ENCODE measurements at places on chromosomes 5 and 9.
A peak's percentile ranks its signal among the peaks of the same experiment; 100 is the strongest.

DNA sequence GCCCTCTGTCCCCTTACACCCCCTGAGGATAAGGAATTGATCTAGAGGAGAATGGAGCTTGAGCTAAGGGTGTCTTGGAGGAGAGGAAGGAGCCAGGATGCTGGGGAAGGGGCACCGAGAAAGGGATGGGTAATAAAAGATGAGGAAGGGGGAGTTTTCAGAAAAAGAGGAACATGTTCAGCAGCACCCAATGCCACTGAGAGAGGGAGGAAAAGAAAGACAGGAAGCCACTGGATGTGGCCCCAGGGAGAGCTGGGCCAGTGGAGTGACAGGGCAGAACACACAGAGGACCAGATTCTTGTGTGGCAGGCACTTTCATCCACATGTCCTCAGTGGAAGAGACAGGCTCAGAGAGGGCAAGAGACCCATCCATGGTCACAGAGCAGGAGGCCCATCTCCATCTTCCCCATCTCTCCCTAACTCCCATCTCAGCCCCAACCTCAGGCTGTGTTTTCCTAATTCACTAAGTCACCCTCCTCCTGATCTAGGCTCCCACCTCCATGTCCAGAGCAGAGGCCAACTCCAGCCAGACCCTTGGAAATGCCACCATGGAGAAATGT, 7.2 kb downstream of the PFN3 start:
- H3K4me1 ChIP-seq: peaks cover 31% of the 10 kb centered on the region
- no peak overlapping the region for H3K4me3 ChIP-seq

- no peak overlapping the region for H3K4me3 ChIP-seq
- H3K27me3 ChIP-seq: peaks cover 42% of the 10 kb centered on the region
- no peak overlapping the region for H3K27ac ChIP-seq
- peaks cover 21% of the 10 kb centered on the region for H3K4me1 ChIP-seq
- DNase-seq: no peak
These were observed 6.5 kb downstream of the RORB start for GRCh38 chr9:74503666-74504065.

- no peak overlapping the region for H3K27ac ChIP-seq
- no peaks in the 10 kb centered on the region for H3K4me1 ChIP-seq
- no peak overlapping the region for H3K4me3 ChIP-seq
- DNase-seq: no peak
These were observed 21.1 kb downstream of the FAT2 start for GRCh38 chr5:151570058-151570457.

DNA sequence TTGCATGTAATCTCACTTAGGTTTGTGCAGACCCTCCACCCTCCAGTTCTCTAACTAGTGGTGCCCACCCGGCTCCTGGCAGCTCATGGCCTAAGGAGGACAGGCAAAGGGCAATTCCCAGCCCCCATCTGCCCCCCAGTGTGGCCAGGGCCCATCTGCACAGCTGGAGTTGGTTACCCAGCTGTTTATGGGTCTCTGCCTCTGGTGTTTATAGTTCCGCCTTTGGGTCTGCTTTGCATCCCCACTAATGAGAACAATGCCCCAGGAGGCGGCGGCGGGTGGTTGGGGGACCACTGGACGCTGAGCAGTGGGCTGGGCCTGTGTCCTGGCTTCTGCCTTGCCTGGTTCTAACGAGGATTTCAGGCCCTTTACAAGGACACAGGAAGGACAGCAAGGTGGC, 62.4 kb downstream of the NDST1 start:
- no peak for DNase-seq
- no peaks in the 10 kb centered on the region for H3K4me1 ChIP-seq
- no peaks in the 10 kb centered on the region for H3K27me3 ChIP-seq
- no peak overlapping the region for H3K27ac ChIP-seq

- no peak overlapping the region for H3K4me3 ChIP-seq
- no peak overlapping the region for H3K27ac ChIP-seq
- no peaks in the 10 kb centered on the region for H3K27me3 ChIP-seq
- H3K36me3 ChIP-seq: no peaks in the 10 kb centered on the region
- peaks cover 5% of the 10 kb centered on the region for H3K4me1 ChIP-seq
- no peak for DNase-seq
These were observed 96.7 kb downstream of the EDIL3 start for GRCh38 chr5:84287951-84288350.

- H3K36me3 ChIP-seq: no peaks in the 10 kb centered on the region
- no peak overlapping the region for H3K27ac ChIP-seq
- no peak for DNase-seq
- H3K4me3 ChIP-seq: no peak overlapping the region
- H3K27me3 ChIP-seq: no peaks in the 10 kb centered on the region
These were observed 150.3 kb upstream of the SPRY4 start for GRCh38 chr5:142475102-142475513.

DNA sequence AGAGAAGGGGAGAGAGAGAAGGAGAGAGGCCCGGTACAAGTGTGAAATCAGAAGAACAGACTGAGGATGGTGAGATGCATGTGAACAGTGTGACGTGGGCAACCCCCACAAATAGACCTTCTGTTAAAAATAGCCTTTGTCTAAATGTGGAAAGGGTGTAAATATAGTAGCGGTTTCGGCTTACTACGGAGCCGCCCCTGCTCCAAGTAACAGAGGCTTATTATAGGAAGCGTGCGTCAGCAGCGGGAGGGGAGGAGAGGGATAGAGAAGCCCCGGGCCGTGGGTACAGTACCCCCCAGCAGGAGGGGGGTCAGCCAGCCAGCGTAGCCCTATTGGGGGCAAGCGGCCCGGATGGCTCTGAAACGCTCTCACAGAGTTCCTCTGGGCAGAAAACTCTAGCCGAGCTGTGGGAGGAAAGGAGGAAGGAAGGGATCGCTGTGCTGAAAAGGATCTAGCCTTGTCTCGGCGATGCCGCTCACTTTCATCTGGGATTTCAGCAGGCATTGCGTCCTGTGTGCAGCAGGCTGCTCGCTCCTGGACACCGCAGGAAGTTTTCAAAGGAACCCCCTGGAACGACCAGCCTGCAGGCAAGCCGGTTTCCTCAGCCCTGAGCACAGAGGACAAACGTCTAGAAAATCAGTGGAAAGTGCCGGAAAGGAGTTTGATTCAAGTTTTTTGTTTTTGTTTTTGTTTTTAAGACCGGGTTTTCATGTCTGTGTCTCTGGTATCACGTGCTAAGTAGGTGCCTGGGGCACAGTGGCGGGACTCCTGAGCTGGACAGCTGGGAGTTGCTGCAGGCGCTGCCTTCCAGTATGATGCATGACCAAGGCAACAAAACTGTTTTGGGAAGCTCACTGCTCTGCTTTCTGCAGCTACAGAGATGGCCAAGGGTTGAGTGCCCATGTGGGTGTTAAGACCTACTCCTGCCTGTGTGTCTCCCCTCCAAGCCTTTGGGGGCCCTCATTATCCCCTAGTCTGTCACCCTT, 146.6 kb downstream of the SEC61B start:
- H3K4me3 ChIP-seq: peak overlapping the region; percentile 71
- H3K36me3 ChIP-seq: no peaks in the 10 kb centered on the region
- DNase-seq: no peak

DNA sequence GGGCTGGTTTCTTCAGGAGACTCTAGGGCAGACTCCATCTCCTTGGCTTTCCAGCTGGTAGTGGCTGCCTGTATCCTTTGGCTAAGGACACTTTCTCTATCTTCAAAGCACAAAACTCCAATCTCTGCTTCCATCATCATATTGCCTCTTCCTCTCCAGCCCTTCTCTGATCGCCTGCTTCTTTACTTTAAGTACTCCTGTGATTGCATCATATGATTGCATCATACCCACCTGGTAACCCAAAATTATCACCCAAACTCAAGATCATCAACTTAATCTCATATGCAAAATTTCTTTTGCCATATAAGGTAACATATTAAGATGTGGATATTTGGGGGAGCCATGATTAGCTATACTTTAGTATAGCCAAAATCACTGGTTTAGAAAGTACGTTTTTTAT, 1092.6 kb upstream of the CDH6 start:
- no peaks in the 10 kb centered on the region for H3K36me3 ChIP-seq
- no peak for DNase-seq
- no peak overlapping the region for H3K27ac ChIP-seq
- no peak overlapping the region for H3K4me3 ChIP-seq
- H3K27me3 ChIP-seq: no peaks in the 10 kb centered on the region

- no peaks in the 10 kb centered on the region for H3K4me1 ChIP-seq
- H3K36me3 ChIP-seq: no peaks in the 10 kb centered on the region
These were observed 290.7 kb downstream of the PRELID2 start for GRCh38 chr5:145544401-145544800.

GRCh38 chr5:10586555-10586954, 22.7 kb downstream of the ANKRD33B start:
- H3K4me1 ChIP-seq: peaks cover 66% of the 10 kb centered on the region
- peaks cover 29% of the 10 kb centered on the region for H3K36me3 ChIP-seq
- no peak overlapping the region for H3K4me3 ChIP-seq
- H3K27me3 ChIP-seq: peaks cover 14% of the 10 kb centered on the region
- no peak for DNase-seq

GRCh38 chr5:169615561-169615960, 21.5 kb upstream of the DOCK2 start:
- no peak overlapping the region for H3K27ac ChIP-seq
- H3K36me3 ChIP-seq: peaks cover 1% of the 10 kb centered on the region
- H3K27me3 ChIP-seq: peaks cover 44% of the 10 kb centered on the region

GRCh38 chr9:129011761-129012181, 16.4 kb downstream of the SH3GLB2 start:
- DNase-seq: no peak
- peaks cover 17% of the 10 kb centered on the region for H3K36me3 ChIP-seq
- H3K27me3 ChIP-seq: no peaks in the 10 kb centered on the region
- no peaks in the 10 kb centered on the region for H3K4me1 ChIP-seq
- no peak overlapping the region for H3K27ac ChIP-seq
- H3K4me3 ChIP-seq: no peak overlapping the region

DNA sequence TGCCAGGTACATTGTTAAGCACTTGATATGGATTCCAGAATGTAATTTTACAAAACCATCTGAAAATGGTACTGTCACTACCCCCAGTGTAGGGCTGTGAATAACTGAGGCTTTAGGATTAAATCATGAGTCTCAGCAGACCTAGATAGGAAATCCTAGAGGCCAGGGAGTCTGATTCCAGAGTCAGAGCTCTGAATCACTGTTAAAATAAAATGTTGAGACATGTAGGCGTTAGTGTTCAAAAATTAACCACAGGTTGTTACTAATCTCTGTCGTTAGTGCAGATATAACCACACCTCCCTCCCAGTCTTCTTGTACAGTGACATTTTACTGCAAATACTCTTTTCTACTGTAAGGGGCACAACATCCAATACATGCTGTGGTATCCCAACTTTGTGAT, 1828.8 kb downstream of the MAT2B start:
- H3K27ac ChIP-seq: no peak overlapping the region
- DNase-seq: no peak
- no peaks in the 10 kb centered on the region for H3K27me3 ChIP-seq
- H3K4me3 ChIP-seq: no peak overlapping the region

Data from activated T-helper 1 cell treated with anti-CD3 and anti-CD28 coated beads, Interleukin-12 subunit alpha, Interleukin-12 subunit beta, Interleukin-2, Interleukin-4 antibody, amounts not matched to agents 30 ng/mL and 10 ng/mL and 1 ng/mL, durations not matched to agents 14 hours and 24 hours and 36 hours (primary cell).